Smooth muscle cell of trachea (primary cell): ENCODE measurements at places on chromosomes 5 and 9. TPM values are rescaled to one million over a fixed set of nuclear protein-coding genes. Genes with fewer than 3 reads are reported as not detected.

FBP2 gene
- total RNA-seq: not detected in 2 replicates

MARCHF11 gene
- total RNA-seq: not detected in 2 replicates

HTR1A gene
- not detected in 2 replicates for total RNA-seq

OR2V2 gene
- not detected in 2 replicates for total RNA-seq

TMC1 gene
- total RNA-seq: 1.3 TPM in 1 of 2 replicates, not detected in the other

DOCK2 gene
- 3.1 and 12.2 TPM in 2 replicates for total RNA-seq

LECT2 gene
- total RNA-seq: not detected in 2 replicates

RFESD gene
- total RNA-seq: 2.2 and 3.1 TPM in 2 replicates

NKD2 gene
- 4.6 and 7.1 TPM in 2 replicates for total RNA-seq

MEGF10 gene
- under 0.01 TPM in 1 of 2 replicates, not detected in the other for total RNA-seq

RAPGEF1 gene
- total RNA-seq: 18.6 and 35.9 TPM in 2 replicates

PLEKHG4B gene
- under 0.01 TPM in 2 replicates for total RNA-seq

NME5 gene
- 2.6 and 2.8 TPM in 2 replicates for total RNA-seq
